ENCODE measurements at places on chromosomes 4 and X.

- no peak for DNase-seq
These were observed 108.2 kb upstream of the SORBS2 start for GRCh38 chr4:185920171-185920570.

- no peak for DNase-seq
These were observed 11.5 kb downstream of the SMAD1 start for GRCh38 chr4:145493166-145493565.

DNA sequence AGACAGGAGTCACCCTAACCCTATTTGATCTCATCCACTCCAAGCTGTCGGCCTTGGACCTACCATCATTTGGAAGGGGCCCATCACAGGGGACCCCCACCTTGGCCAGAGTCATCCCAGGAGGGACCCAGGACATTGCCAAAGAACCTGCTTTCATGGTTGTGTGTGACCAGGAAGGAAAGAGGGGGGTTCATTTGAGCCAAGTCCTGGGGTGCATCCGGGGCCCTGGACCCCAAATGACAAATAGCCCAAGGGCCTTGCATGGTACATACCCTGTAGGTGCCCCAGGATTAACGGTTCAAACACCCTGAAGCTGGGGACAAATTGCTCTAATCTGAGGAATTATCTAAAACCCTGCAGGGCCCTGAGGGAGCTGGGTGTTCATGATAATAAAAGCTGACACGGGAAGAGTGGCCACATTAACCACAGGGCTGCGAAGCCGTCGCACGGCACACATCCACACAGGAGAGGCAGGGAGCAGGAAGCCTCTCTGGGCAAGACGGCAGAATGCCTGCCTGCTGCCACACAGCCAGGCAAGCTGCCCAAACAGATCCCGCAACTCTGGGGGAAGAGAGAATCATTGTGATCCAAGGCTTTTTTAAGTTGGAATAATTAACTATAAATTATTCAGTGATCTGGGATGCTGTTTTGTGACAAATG, 28.2 kb upstream of the PPP2R2C start:
- DNase-seq: no peak

GRCh38 chrX:110806145-110806544, 10.5 kb upstream of the CHRDL1 start:
- no peak for DNase-seq

GRCh38 chr4:159937595-159937994, 834.7 kb downstream of the RAPGEF2 start:
- DNase-seq: no peak

DNA sequence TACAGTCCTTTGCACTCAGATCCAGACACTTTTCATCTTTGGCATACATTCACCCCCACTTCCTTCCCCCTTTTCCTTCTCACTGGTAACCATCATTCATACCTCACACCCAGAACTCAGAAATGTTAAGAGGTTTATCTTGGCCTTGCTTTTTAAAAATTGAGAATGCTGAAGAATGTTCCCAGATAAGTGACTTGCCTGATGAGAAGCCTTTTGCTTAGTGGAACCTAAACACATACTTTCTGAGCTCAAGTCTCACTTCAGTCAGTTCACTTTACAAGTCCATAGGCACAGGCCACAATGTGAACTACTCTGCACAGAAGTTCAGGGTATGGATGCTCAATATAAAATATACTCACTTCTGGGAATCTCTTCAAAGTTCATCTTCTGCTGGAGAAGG, 129.4 kb downstream of the GRIA3 start:
- DNase-seq: no peak

DNA sequence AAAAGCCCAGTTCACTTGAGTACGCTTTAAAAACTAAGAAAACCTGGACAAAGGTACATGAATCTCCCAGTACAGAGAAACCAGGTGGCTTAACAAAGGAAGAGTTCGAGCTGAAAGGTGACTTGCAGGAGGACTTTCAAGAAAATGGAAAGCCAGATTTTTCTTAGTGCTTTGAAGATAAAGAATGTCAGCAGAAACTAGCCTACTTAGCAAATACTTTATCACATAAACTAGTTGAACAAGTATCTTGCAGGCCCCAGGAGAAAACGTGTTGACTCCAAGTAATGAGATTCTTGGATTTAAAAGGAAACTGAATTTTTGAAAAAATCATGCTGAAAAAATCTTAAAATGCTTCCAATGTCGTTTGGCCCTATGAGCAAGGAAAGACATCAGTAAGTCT, 26.4 kb downstream of the CDKN2AIP start:
- no peak for DNase-seq

DNA sequence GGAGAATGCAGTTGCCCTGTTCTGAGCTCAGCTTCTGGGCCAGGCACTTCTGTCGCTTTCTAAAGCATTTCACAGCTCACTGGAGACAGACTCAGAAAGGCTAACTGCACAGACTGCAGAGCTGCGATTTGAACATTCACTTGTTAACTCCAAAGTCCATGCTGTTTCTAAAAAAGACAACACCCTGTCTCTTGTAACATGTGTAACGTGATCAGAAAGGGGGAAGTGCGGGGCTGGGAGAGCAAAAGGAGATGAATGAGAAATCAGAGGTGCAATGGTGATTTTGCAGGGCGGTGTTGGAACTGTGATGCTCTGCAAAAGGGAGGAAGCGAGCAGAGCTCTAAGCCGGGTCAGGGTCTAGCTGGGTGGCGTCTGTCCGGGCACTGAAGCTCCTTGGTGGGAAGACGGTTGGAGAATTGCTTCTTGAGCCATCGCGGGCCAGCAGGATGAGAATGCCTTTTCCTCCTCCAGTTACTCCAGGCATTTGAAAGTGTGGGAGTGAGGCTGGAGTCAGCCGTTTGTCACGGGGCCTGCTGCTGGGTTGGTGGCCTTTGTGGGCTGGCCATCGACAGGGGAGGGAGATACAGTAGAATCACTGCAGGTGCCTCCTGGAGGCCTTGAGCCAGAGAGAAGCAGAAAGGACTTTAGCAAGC, 20.3 kb downstream of the TBC1D14 start:
- no peak for DNase-seq

All from NCI-H1092 treated with DMSO at 0.1 percent for 48 hours (cell line).